Panc1 (cell line): ENCODE measurements at places on chromosomes 1 and 21.

- DNase-seq: no peak
Measured at GRCh38 chr1:96427616-96428015, 294.0 kb upstream of the PTBP2 start.

GRCh38 chr1:64042331-64043100 is 160.9 kb upstream of the UBE2U start:
- DNase-seq: no peak

DNA sequence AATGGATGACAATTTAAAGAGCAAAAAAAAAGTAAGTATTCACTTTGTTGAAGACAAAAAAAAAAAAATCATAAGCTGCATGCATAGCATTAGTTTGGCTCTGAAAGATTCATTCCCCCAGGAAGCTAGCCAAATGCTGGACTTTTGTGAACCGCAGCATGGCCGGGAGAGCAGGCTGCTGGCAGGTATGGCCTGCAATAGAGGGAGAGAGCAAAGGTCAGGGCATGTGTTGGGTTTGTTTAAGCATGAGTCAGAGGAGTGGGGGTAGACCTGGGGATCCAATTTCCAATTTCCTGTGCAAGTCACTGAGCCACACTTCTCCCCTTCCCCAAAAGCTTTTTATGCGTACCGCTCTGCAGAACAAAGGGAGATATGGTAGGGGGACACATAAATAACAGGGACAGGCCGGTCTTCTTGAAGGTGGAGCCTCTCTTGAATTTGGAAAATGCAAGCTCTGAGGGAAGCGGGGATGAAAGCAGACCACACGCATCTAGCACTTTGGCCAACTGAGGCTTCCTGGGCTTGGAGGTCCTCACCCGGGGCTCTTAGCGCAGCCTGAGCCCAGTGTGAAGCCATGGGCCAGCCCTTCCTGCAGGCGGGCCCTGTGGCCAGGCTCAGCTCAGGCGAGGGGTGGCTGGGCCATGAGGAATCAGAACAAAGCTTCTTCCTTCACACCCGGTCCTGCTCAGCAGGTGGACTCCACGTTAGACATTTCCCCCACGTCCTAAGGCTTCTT is 171.1 kb downstream of the TOMM20 start:
- no peak for DNase-seq

DNA sequence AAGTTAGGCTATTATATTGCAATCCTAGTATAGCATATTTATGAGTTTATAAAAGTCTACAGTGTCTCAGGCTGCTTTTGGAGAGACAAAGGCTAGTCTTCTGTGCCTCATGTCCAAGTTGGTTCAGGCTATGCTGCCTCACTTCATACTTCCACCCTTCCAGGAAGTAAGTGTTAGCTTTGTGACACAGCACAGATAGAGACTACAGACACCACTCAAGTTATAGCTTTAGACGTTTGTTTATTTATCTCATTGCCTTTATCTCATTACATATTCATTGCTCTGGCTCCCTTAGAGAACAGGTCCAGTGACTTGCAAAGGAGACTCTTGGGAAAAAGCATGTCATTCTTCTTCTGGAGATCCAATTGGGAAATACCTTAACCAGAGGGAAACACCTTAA is 22.6 kb upstream of the GBP4 start:
- no peak for DNase-seq

- no peak for DNase-seq
Measured at GRCh38 chr1:8652467-8653046, 164.9 kb downstream of the RERE start.

- DNase-seq: no peak
Measured at GRCh38 chr1:66492424-66492823, 41.5 kb upstream of the SGIP1 start.

DNA sequence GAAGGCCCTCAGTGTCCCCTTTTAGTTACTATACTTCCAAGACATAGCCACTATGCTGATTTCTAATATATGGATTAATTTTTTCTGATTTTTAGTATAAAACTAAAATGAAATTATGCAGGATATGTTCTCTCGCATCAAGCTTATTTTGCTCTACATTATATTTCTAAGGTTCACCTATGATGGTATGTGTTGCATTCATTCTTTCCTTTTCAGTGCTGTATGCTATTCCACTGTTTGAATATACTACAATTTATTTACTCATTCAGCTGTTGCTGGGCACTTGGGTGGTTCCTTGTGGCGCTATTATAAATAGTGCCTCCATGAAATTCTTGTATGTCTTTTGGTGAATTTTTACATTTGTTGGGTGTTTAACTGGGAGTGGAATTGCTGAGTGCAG is 230.3 kb downstream of the ATG4C start:
- DNase-seq: no peak

- DNase-seq: no peak
Measured at GRCh38 chr1:198620951-198621824, 17.7 kb upstream of the PTPRC start.

DNA sequence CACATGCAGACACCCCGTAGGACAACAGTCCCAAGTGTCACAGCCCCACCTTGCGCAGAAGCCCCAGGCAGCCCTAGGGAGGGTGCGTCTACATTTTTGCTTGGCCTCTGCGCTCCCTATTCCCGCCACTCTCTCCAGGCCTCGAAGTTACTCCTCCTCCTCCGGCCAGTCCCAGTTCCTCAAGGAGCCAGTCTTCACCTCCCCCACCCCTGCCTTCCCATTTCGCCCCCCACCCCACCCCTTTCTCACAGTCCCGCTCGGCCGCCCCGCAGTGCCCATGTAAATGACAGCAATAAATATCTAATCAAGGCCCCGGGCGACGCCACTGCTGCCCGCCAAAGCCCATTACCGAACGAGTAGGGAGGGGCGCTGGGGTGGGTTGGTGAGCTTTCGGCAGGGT is 3.2 kb downstream of the DMBX1 start:
- DNase-seq: no peak

DNA sequence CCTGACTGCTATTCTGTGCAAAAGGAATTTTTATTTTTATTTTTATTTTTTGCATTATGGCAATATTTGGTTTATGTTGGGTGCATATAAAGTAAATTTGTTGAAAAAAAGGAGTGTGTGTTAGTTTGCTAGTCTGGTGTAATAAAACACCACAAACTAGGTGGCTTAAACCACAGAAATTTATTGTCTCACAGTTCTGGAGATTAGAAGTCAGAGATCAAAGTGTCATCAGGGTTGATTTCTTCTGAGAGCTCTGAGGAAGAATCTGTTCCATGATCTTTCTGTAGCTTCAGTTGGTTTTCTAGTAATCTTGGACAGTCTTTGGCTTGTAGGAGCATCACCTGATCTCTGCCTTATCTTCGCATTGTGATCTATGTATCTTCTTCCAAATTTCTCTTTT is 6.5 kb downstream of the SLC30A7 start:
- no peak for DNase-seq

- no peak for DNase-seq
Measured at GRCh38 chr1:229857585-229857984, 209.5 kb upstream of the GALNT2 start.

- DNase-seq: peak; percentile 100
Measured at GRCh38 chr1:55428944-55429931, 214.1 kb upstream of the USP24 start.

- DNase-seq: no peak
Measured at GRCh38 chr1:53189061-53189460, 7.6 kb upstream of the CPT2 start.

DNA sequence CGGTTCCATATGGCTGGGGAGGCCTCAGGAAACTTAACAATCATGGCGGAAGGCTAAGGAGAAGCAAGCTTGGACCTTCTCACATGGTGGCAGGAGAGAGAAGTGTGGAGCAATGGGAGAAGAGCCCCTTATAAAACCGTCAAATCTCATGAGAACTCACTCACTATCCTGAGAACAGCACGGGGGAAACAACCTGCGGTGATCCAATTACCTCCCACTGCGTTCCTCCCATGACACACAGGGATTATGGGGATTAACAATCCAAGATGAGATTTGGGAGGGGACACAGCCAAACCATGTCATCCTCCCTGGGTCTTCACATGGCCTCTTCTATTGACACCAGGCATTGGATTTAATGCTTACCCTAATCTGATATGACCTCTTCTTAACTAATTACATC is 455.1 kb upstream of the VAMP3 start:
- DNase-seq: no peak

GRCh38 chr1:10633416-10633815 is 158.7 kb downstream of the PEX14 start:
- DNase-seq: no peak

DNA sequence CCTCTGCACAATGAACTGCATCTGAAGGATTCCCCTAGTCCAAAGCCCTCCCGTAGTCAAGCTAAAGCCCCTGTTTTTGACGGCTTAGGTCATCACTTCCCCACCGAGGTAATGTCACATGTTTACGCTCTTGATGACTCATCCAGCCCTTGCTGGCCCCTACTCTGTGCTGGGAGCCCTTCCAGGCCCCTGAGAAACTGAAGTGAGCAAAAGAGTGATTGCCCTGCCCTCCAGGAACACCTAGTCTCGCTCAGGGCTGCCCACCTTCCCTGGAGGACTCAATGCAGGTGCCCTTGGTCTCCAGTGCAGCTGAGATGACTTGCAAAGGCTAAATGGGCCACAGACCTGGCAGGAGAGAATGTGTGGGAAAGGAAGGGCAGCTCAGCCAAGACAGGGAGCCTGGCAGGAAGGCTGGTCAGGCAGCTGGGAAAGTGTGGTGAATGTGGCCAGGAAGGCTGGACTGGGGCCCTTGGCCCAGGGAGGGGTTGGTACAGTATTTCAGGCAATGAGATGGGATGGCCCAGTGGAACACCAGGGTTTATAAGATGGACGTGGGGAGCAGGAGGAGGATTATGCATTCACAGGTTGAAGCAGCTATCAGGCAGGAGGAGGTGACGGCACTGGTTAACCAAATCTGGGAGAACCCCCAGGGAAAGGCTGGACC is 345.6 kb downstream of the NPHP4 start:
- no peak for DNase-seq
